Right ventricle myocardium superior (tissue), 1 donor: ENCODE measurements at places on chromosomes 12 and 14. TPM values are rescaled to one million over a fixed set of nuclear protein-coding genes. Genes with fewer than 3 reads are reported as not detected.

- DNase-seq, result no peak
Measured at GRCh38 chr12:90274407-90274806, 565.8 kb upstream of the ATP2B1 start.

- DNase-seq, result peak; percentile 82
Measured at GRCh38 chr12:93571365-93571924, 1.0 kb upstream of the SOCS2 start.

GRCh38 chr12:71755146-71755892, 656 bp downstream of the RAB21 start:
- DNase-seq, result no peak

Gene ZNF10
- total RNA-seq, result 5.2 TPM

Gene CLMN
- total RNA-seq, result 9.0 TPM

Gene MIP
- not detected for total RNA-seq

Gene MYRFL
- total RNA-seq, result 0.11 TPM

Gene NFATC4
- total RNA-seq, result 25.6 TPM

GRCh38 chr12:9674226-9674590, 4.7 kb downstream of the CLEC2D start:
- DNase-seq, result no peak

DNA sequence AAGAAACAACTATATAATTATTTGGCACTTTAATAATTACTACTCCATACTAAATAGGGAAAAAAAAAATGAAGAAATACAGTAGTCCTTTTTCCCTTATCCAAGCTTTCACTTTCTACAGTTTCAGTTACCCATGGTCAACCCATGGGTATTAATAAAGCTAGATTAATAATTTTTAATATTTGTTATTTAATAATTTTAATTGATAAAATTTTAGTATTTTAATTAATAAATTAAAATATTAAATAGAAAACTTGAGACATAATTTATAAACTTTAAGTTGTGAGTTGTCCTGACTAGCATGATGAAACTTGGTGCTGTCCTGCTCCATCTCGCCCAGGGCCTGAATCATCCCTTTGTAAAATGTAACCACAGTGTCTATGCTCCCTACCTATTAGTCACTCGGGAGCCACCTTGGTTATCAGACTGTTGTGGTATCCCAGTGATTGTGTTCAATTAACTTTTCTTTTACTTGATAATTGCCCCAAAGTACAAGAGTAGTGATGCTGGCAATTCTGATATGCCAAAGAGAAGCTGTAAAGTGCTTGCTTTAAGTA, 71.8 kb downstream of the PAWR start:
- DNase-seq, result no peak

DNA sequence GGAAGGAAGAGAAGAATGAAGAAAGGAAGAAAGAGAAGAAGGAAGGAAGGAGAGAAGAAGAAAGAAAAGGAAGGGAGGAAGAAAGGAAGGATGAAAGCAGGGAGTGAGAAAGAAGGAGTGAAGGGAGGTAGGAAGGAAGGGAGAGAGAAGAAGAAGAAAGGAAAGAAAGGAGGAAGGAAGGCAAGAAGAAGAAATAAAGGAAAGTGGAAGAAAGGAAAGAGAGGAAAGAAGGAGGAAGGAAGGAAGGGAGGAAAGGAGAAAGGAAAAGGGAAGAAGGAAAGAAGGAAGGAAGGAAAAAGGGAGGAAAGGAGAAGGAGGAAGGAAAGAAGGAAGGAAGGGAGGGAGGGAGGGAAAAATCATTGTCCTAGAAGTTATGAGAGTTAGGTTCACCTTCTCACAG, 696.6 kb upstream of the TMEM132C start:
- DNase-seq, result no peak

GRCh38 chr12:70838127-70838526, 82.4 kb downstream of the PTPRR start:
- no peak for DNase-seq

DNA sequence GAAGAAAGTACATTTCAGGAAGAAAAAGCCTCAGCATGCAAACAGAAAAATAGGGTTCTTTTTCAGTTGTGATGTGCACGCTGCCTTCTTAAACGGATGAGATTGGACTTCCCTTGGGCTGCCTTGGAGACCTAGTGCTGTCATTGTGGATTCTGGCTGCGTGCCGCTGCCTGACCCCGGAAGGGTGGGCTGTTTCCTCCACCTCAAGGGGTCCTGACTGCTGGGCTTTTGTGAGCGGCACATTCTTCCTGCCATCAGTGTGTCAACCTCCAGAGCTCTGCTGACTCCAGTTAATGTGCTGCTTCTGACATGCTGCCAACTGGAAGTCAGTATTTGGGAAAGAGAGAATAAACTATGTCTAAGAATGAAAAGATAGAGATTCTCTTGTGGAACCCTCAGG, 25.1 kb downstream of the CCNK start:
- no peak for DNase-seq

Gene SLC4A8
- 0.89 TPM for total RNA-seq

Gene GIT2
- 41.5 TPM for total RNA-seq

DNA sequence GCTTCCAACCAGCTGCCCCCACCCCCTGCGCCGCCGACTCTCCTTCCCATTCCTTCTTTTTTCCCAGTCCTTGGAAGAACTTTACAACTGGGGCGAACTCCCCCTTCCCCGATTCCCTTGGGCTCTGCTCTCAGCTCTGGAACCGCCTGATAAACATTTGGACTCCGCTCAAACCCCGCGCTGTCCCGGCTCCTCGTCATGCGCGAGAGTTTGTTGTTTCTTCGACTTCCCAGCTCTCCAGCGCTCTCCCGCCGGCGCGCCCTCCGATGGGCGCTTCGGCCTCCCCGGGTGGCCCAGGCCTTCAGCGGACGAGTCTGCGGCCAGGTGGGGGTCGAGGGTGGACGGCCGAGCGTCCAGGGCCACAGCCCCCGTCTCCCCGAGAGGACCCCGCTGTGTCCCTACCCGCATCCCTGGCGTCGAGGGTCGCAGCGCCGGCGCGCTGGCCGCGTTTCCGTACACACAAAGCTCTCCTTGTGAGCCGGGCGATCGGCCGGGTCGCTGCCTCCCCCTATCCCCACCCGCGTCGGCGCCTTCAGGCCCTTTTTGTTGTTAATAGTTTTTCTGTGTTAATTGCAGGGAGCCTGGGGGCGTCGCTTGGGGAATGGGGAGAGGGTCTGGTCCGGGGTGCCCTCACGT, 847 bp downstream of the MMP14 start:
- peak; percentile 87 for DNase-seq

Gene SLC38A1
- total RNA-seq, result 136 TPM

Gene RASSF8
- total RNA-seq, result 26.7 TPM

Gene CIDEB
- total RNA-seq, result 2.9 TPM

Gene DNAH10
- total RNA-seq, result 0.08 TPM

DNA sequence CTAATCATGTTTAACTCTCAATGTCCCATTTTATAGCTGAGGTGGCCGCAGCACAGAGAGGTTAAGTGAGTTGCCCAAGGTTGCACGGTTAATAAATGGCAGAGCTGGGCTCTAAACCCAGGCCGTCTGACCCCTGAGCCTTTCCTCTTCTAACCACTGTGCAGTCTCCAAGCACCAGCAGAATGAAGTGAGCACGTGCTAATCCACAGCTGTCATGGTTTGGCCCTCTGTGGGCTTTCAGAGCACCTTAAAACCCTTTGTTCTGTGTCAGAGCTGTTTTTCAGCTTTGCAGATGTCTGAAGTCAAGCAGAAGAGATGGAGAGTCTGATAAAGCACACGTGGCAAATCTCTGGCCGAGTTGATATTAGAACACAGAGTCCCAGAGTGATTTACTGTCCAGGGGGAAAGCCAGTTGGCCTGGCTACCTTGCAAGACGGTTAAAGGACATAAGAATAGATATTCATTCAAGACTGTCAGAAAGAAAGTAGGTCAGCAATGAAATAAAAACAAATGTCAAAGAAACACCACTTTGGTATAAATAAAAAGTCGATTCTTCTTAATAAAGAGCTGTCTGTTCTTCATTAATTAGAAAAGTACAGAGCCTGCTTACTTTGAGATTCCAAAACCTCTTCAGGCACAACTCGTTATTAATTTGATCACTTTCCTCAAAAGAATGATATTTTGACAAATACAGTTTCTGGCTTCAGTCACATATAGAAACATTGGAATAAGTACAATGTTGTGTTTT, 107.3 kb downstream of the CRADD start:
- no peak for DNase-seq

- no peak for DNase-seq
Measured at GRCh38 chr12:106412563-106412962, 55.0 kb downstream of the POLR3B start.

DNA sequence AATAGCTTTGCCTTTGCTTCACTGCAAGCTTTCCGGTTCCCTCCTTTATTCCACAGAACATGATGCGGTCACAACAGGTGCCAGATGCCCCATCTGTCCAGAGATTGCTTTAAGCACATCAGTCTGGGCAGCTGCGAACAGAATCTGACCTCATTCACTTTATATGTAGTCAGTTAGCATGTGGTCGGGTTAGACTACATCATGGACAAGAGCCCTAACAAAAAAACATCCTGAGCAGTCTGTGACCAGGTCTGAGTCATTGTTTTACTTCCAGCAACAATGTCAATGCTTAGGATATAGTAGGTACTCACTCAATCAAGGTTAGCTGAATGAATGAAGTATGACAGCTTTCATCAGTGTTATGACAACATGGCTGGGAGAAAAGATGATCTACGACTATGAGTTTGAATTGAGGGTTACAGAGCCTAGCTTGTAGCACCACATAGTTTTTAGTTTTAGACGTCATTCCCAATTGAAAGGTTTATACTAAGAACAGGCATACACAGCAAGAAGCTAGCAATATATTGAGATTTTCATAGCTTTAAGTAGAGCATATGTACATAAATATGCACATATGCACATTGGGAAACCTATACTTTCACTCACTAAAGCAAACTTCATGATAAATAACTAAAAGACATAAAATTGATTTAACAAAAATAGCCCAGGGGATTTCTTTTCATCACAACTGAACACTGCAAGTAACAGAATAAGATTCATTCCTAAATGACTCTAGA, 64.2 kb upstream of the TMCC3 start:
- DNase-seq, result no peak

- DNase-seq, result no peak
Measured at GRCh38 chr12:87518036-87518435, 511.2 kb downstream of the C12orf50 start.

Gene SH2B3
- total RNA-seq, result 42.8 TPM

- no peak for DNase-seq
Measured at GRCh38 chr12:103399986-103400385, 95.8 kb downstream of the C12orf42 start.

DNA sequence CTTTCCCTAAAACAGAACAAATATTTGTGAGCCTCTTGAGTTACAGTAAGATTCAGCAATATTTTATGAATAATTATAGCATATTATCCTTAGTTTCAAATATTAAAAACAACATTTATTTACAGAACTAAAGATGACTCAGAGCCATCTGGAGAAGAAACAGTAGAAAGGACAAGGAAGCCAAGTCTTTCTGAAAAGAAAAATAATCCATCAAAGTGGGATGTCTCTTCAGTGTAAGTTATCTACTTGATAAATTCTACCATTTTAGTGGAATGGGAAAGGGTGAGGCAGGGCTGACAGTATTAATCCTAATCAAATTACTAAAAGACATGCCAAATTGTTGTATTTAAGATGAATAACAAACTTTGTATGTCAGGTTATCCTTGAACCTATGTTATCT, 88.1 kb downstream of the DNAI7 start:
- no peak for DNase-seq

DNA sequence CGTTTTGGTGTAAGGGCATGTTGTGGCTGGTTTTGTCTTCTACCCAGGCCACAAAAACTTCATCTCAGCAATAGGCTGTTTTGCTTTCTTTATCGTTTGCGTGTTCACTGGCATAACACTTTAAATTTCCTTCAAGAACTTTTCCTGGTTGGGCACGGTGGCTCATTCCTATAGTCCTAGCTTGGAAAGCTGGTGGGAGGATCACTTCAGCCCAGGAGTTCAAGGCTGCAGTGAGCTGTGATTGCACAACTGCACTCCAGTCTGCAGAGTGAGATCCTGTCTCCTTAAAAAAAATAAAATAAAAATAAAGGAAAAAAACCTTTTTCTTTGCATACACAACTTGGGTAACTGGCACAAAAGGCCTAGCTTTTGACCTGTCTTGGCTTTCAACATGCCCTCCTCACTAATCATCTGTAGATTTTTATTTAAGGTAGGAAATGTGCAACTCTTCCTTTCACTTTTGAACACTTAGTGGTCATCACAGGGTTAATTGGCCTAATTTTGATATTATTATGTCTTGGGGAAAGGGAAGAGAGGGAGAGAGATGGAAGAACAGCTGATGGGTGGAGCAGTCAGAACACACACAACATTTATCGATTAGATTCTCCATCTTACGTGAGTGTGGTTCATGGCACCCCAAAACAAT, 78.9 kb upstream of the PSMA6 start:
- DNase-seq, result no peak

GRCh38 chr12:100225491-100225890, 24.9 kb downstream of the ACTR6 start:
- DNase-seq, result no peak

DNA sequence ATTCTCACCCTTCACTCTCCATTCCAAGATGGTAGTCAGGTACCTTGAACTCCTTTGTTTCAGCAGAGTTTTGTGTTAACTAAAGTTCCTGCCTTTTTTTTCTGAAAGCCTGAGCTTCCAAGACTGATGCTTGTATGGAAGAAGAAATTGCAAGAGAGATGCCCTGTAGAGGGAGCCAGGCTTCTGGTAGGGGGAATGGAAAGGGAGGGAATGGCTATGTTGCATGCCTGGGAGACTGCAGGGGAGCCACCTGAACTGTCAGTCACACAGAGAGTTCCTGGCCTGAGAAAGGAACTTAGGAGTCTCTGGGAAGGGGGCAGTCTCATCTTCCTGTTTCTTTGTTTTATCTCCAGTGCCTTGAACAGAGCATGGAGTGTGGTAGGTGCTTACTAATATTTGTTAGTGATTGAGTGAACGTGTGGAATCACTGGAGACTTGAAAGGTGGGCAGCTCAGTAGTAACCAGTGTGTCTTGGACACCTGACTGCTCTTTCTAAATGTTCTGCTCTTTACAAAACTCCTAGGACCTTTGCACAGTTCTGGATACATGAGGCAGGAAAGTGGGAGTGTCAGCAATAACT, 132.2 kb downstream of the ANO4 start:
- DNase-seq, result no peak

DNA sequence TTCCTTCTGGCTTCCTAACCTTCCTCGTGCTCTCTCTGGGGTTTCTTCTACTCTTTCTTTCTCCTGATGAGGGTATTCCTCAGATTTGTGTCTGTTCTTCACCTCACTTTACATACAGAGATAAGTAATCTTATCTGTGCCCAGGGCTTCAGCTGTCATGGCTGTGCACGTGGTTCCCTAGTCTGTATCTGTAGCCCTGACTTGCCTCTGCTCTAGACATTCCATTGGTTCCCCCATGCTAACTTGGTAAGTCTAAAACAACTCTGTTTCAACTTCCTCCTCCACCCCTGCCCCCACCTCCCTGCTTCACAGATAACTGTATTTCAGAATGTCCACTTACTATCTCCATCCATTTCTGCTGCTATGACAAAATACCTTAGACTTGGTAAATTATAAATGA, 10.8 kb downstream of the DIP2B start:
- DNase-seq, result no peak

DNA sequence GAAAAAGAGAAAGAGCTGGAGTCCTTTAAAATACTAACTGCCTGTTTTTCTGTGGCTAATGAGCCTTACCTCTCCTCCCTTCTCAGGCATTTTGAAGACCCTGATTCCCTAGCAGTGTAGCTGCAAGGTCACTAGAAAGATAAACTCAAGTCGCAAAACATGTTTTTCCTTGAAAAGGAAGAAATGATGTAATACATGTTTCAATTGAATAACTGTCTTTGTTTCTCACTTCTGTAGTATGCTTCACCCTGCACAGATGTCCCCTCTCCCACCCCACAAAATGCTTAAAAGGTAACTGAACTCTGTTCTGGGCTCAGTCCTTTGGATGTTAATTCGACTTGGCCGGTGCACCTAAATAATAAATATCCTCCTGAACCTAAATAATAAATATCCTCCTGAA, 1350.3 kb downstream of the TMEM121 start:
- no peak for DNase-seq
